NCI-H748 treated with DMSO at 0.1 percent for 48 hours (cell line): ENCODE measurements at places on chromosomes 5 and 9.

GRCh38 chr5:153784277-153784676 is 254.4 kb downstream of the FAM114A2 start:
- DNase-seq, result no peak

GRCh38 chr9:98732801-98733200 is 24.1 kb upstream of the GABBR2 start:
- no peak for DNase-seq

- DNase-seq, result no peak
Measured at GRCh38 chr5:53089481-53089991, 20.0 kb downstream of the MOCS2 start.

DNA sequence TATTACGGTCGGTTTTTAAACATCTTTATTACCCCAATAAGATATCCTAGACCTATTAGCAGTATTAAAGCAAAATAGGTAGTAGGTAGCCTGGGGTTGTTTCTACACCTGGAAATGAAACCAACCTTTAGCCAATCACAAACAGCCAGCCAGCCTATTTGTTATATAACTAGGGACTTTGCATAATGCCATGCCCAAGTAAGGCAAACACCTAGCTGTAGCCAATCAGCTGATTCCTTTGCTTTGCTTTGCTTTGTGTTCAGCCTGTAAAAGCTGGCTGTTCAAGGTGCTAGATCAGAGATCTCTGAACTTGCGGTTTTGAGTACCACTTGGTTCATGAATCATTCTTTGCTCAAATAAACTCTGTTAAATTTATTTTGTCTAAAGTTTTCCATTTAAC is 46.5 kb upstream of the SETD9 start:
- DNase-seq, result no peak

- no peak for DNase-seq
Measured at GRCh38 chr5:178434016-178434761, 156.0 kb downstream of the COL23A1 start.

DNA sequence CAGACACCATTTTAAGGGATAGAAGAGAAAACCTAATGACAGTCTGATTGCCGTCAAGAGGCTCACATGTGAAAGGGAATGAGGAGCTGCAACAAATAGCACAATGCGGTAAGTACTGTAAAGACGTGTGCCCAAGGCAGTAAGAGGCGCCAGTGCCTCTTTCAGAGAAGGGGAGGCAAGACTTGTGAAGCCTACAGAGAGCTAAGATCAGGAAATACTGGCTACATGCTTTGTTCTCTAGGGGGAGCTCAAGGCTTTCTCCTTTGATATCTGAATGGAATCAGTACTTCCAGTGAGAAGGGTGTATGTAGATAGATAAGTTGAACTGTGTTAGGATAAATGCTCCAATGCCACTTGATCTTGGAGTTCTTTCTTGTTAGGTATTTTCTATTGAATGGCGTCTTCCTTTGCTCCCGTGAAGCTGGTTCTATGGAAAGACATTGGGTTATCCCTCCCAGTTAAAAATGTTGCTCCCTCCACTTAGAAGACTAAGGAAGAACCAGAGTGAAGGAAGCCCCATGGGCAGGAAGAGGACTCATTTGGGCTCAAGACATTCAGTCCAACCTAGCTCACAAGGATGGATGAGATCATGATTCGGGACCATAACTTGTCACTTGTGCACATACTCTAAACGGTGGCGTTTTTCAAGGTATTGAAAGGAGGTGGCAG is 23.5 kb upstream of the ALDOB start:
- DNase-seq, result peak; percentile 83

DNA sequence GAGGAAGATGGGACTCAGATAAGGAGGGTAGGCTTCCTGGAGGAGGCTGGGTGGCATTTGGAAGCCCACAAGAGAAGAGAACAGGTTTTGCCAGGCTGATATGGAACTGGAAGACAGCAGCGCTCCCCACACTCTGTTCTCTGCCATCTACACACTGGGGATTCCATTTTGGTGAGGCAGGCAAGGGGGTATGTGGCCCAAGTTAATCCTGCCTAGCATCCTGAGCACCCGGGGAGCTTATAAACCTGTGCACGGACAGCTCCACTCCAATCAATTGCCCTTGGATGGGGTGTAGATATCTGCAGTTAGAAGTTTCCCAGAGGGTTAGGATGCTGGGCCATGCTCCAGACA is 158.8 kb downstream of the MACROH2A1 start:
- DNase-seq, result no peak

DNA sequence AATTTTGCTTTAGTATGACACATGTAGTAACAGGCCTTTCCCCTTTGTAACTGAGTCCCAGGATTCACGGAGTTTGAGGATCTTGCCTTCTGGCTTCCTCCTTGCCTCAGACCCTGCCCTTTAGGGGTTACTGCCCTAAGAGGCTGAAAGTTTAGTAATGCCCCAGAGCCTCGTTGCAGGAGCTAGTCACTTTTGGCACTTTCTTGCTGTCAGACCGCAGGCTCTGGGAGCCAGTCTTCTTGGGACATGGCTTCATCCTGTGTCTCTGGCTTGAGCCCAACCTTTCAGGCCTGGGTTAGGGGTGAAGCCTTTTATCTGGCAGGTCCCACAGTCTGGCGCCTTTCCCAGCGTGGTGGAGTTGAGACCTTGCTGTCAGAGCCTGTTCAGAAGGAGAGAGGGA is 185.6 kb upstream of the DMRT1 start:
- DNase-seq, result no peak

GRCh38 chr9:78031444-78031892 is at the start of gene GNAQ:
Gene GNAQ, minus strand, starts transcription at chr9:78031811. Its CDS starts 576 bp downstream, at chr9:78031235.
- DNase-seq, result no peak

DNA sequence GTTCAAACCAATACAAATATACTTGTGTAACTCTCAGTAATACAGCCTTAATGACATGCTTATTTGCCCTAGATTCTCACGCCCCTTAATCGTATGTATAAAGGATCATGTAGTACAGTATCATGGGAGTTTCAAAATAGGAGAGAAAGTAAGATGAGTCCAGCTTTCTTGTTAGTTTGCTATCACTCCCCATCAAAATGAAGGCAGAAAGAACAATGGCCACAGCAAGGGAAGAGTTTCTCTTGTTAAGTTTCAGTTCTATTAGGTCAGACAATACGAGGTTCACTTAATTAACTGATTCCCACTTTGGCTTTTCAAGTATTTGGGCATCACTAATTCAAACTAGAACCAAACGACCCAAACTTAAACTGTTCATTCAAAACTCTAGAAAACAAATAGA is 55.4 kb downstream of the CDC14B start:
- DNase-seq, result no peak

DNA sequence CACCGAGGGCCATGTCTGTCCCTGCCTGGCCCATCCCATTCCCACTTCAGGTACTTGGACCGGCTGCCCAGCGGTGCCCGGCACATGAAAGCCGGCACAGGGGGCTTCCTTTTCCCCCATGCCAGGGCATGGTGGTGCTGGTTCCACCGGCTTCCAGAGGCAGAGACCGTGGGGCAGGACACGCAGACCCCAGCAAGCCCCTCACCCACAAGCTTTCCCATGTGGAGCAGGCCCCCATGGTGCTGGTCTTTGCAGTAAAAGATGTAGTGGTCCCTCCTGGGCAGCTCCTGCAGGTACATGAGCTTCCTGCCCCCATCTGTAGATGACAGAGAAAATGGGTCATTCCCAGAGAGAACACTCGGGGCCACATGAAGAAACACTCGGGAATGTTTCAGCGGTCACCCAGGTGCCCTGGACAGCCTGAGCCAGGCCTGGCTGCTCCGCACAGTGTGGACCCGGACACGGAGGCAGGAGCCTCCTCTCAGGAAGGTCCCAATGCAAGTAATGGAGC is 2.0 kb downstream of the OBP2B start:
- no peak for DNase-seq

DNA sequence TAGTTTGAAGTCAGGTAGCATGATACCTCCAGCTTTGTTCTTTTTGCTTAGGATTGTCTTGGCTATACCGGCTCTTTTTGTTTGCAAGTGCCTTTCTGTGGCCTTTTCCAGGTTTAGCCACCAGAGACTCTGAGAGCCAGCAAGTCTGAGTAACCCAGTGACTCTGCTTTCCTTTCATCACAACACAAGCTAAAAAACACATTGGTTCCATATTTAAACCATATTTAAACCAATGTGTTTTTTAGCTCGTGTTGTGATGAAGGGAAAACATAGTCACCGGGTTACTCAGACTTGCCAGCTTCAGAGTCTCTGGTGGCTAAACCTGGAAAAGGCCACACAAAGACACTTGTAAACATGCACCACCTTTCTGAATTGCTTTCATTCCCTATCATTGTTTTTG is 493.3 kb downstream of the NTRK2 start:
- no peak for DNase-seq

DNA sequence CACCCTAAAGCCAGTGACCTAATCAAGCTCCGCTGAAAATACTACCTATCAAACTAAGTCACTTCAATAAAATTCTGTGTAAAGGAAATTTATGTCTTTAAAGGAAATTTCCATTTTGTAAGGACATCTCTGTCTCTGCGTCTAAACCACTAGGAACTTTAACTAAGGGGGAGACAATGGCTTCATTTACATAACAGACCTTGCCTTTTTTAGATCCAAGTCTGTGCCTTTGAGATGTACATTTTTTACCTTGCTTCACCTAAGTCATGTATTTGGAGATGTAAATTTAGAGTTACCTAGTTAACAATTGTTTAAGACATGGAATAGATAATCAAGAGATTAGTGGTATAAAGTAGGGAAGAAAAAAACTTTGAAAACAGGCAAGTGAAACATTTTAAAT is 10.2 kb upstream of the GLT6D1 start:
- DNase-seq, result no peak

GRCh38 chr5:64788156-64788555 is 19.4 kb downstream of the CWC27 start:
- DNase-seq, result no peak

DNA sequence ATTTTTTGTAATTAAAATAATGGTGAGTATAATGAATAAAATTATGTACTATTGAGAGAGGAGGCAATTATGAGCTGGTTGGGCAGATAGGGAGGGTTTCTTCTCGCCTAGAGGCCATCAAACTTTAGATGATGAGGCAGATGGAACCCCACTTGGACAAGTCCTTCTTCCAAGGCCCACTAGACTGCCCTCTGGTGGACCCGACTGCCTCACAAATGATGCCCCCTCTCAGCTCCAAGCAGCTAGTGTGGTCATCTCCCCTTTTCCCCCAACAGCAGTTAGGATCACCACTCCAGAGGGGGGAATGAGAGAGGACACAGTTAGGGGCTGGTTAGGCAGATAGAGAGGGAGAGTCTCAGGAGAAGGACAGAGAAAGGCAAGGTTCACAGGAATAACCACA is 348.0 kb upstream of the CDH18 start:
- no peak for DNase-seq

DNA sequence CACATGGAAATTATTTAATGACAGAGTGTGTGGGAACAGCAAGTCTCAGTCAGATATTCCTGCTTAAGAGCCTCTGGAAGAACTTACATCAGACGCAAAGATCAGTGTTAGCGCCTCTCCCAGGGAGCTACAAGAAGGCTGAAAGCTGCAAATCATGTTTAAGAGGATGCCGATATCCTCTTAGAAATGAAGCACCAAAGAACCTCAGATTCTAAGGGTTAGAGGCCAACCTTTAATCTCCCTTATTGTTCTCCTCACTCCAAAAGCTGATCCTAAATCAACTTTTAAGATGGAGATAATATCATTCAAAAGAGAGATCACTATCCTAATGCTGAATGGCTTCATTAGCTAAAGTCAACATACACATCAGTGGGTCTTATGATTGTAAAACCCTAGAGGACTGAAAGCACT is 160.6 kb downstream of the NFIB start:
- no peak for DNase-seq
